Activated B cell treated with CpG ODN at 0.5 μM for 24 hours (primary cell): ENCODE measurements at places on chromosomes 6 and 20.

GRCh38 chr6:126030045-126030444, 43.7 kb downstream of the TRMT11 start:
- no peak overlapping the region for H3K4me3 ChIP-seq
- H3K36me3 ChIP-seq = peaks cover 63% of the 10 kb centered on the region
- no peaks in the 10 kb centered on the region for H3K4me1 ChIP-seq
- no peak overlapping the region for H3K27ac ChIP-seq
- no peaks in the 10 kb centered on the region for H3K27me3 ChIP-seq

DNA sequence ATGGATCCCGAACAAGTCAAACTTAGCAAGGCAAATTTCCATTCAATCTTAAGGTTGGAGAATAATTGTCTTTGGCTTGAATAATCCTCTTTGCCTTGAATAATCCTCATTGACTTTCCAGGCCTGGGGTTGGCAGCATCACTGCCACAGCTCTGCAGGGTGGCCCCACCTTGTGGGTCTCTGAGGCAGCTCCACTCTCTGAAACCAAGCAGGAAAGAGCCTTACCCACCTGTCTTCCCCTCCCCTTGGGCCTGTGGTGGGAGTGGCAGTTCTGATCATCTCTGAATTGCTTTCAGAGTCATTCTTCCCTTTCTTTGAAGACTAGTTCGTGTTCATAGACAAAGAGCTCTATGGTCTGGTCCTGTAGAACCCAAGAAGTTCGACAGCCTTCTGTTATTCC, 47.5 kb downstream of the KCNQ5 start:
- DNase-seq = no peak
- H3K36me3 ChIP-seq = no peaks in the 10 kb centered on the region
- H3K4me3 ChIP-seq = no peak overlapping the region

DNA sequence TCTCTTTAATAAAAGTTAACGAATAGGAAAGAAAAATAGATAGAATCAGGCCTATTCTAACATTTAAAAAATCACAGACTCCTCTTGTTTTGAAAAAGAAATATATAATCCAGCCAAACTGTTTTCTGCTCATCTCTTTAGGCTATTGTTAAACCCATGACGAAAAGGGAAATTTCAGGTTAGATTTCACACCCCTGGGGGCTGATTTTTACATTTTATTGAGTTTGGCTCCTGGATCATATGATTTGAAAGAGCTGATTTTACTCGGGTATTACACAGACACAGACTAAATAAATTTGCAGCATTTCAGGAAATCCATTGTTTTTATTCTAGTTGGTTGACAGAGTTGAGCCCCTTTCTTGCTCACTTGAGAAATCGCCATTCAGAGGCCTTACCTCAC, 135.8 kb upstream of the HMGCLL1 start:
- no peaks in the 10 kb centered on the region for H3K36me3 ChIP-seq
- H3K27ac ChIP-seq = no peak overlapping the region
- no peaks in the 10 kb centered on the region for H3K4me1 ChIP-seq

- no peaks in the 10 kb centered on the region for H3K27me3 ChIP-seq
- no peak overlapping the region for H3K4me3 ChIP-seq
- H3K27ac ChIP-seq = no peak overlapping the region
- DNase-seq = no peak
- peaks cover 3% of the 10 kb centered on the region for H3K4me1 ChIP-seq
- peaks cover 77% of the 10 kb centered on the region for H3K36me3 ChIP-seq
These were observed 7.8 kb downstream of the GTPBP2 start for GRCh38 chr6:43621078-43621835.

DNA sequence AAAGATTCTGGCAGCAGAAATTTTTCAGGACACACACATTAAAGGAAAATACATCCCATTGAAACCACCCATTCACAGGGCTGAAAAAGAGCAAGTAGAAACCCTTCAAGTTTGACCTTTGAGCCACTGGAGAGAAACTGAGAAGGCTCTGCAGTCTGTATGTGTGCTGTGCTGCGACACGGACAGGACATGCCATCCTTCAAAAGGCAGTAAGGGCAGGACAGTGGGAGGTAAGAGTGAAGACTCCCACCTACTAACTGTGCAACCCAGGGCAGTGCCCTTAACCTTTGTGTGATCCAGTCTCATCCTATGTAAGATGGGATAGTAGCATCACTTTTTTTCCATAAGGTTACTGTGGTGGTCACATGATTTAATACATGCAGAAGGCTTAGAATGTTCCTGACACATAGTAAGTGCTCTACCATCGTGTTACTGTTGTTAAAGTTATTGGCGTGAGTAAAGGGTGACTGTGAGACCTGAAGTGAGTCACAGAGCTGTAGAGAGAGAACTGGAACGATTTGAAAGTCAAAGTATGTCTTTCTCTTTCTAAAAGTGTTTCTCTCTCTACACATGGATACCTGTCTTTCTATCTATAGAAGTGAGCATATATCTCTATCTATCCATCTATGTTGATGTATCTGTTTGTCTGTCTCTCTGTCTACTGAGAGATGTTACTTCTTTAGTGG, 153.7 kb upstream of the OLIG3 start:
- no peaks in the 10 kb centered on the region for H3K36me3 ChIP-seq
- H3K4me1 ChIP-seq = no peaks in the 10 kb centered on the region
- peaks cover 16% of the 10 kb centered on the region for H3K27me3 ChIP-seq
- no peak overlapping the region for H3K27ac ChIP-seq
- no peak for DNase-seq

DNA sequence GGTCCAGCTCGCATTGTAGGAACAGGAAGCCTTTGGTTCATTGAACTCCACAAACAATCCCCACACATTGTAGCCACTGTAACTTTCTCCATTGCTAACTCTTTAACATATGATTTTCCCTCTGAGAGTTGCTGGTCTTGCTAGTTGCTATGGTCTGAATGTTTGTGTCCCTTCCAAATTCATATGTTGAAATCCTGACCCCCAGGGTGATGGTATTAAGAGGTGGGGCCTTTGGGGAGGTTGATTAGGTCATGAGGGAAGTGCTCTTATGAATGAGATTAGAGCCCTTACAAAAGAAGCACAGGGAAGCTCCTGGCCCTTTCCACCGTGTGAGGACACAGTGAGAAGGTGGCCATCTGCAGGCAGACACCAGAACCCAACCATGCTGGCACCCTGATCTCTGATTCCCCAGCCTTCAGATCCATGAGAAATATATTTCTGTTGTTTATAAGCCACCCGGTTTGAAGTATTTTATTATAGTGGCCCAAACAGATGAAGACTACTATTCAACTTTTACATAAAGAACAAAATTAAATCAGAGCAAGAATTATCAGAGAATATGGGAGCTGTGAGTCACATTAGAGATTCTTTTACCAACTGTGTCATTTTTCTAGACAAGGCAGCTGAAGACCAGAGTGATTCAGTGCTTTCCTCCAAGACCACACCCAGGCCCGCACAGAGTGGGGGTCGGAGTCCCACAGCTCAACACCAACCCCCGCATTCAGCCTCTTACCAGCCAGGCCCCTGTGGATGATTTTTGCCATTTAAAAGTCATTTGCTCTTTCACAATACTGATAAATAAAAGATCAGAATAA, 143.0 kb downstream of the SAMD5 start:
- H3K36me3 ChIP-seq = no peaks in the 10 kb centered on the region
- peaks cover 2% of the 10 kb centered on the region for H3K27me3 ChIP-seq
- no peaks in the 10 kb centered on the region for H3K4me1 ChIP-seq
- no peak overlapping the region for H3K4me3 ChIP-seq
